ENCODE measurements at places on chromosomes 2 and 18.

- no peak for DNase-seq
Observed at GRCh38 chr2:200483729-200484198, 26.1 kb downstream of the KCTD18 start.

DNA sequence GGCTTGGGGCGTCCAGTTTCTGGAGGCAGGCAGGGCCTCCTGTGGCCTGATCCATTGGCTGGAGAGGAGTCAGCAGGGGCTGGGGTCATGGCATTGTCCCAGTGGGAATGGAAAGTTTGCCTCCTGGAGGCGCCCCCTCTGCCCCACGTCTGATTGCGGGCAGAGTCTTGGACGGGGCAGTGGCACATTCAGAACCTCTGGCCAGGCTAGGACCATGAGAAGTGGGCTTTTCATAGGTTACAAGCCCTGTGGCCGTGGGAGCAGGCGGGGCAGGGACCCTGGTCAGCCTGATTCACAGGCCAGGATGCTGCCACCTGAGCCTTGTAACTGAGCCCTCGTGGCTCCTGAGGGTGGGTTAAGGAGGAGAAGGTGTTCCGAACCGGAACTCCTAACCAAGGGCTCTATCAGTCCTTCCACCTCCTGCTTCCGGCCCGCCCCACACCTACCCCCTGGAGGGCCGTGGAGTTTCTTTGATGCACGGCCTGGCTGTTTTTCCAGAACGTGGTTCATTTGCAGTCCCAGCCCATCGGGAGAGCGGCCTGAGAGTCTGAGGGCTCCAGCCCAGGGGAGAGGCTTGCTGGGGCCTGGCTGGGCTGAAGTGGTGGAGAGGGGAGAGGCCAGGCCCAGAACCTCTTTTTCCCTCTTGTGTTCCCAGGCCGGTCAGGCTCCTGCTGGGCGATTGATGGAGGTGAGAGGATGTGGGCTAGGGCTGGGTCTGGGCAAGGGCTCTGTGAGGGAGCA is 43.9 kb upstream of the PLB1 start:
- DNase-seq = no peak

DNA sequence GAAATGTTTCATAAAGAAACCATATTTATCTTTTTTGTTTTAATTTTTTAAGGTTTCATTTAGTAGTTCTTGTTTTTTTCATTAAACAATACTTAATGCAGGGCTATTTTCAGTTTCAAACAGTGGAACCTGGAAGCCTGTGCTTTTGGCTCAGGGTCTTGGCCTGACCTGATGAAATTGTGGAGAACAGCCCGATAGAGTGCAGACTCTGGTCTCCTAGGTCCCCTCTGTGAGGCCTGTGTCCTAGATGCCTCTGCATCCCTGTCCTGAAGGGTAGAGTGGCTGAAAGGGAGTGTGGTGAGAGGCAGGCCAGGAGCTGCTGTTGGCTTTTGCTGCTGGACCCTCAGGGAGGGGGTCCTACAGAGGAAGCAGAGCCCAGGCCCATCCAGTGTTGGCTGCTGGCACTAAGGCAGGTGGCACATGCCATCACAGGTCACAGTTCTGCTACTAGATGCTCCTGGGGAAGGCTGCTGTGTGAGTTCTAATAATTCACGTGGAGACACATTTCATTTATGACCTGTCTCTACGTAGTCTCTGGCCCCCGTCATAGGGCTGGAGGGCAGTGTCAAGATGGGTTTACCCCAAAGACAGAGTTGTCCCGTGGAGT is 201.0 kb upstream of the COPS8 start:
- no peak for DNase-seq

DNA sequence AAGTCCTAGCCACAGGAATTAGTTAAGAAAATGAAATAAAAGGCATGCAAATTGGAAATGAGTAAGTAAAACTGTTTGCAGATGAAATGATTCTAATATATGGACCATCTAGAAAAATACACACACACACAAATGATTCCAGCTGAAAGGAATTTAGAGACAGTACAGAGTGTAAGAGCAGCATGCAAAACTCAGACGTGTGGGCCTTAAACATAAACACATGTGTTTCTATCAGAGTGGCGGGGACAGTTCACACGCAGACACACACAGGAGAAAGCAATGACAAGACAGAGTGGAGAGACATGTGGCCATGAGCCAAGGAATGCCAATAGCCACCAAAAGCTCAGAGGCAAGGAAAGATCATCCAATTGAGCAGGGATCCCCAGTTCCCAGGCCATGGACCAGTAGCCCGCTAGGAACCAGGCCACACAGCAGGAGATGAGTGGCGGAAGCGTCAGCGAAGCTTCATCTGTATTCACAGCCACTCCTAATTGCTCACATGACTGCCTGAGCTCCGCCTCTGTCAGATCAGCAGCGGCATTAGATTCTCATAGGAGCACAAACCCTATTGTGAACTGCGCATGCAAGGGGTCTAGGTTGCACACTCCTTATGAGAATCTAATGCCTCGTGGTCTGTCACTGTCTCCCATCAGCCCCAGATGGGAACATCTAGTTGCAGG is 155.4 kb downstream of the ARL4C start:
- no peak for DNase-seq

DNA sequence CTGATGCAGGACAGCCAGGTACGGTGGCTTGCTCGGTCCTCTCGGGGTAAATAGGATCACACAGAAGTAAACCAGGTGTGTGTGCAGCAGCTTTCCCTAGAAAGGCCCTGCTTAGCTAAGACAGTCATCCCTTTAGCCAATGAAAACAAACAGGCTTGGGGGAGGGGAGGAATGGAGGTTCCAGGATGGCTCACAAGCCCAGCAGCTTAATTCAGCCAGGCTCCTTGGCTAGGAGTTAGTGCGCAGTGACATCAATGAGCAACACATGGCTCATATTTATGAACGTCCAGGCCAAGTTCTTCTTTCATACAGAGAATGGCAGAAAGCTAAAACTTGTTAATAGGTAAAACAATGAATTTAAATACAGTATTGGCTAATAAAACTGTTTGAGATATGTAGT is 10.2 kb downstream of the IAH1 start:
- no peak for DNase-seq

- DNase-seq = no peak
Observed at GRCh38 chr18:4016391-4017049, 438.6 kb downstream of the DLGAP1 start.

DNA sequence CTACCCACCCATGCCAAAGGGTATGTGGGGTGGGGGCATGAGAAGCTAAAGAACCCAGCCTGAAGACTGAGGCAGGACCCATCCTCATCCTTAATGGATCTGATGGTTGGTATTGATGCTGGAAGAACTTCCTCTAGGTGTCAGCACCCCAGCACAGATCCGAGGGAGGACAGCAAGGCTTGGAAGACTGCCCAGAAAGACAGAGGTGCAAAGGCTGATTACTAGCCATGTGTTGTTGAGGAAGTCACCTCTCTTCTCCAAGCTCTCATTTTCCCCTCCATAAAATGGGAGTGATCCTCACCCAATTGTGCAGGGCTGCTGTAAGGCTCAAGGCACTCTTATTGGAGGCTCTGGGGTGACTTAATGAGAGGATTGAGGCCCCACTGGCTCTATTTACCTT is 256.5 kb downstream of the CELF4 start:
- DNase-seq = no peak

GRCh38 chr2:26801796-26802195 is 15.9 kb downstream of the CENPA start:
- DNase-seq = no peak

DNA sequence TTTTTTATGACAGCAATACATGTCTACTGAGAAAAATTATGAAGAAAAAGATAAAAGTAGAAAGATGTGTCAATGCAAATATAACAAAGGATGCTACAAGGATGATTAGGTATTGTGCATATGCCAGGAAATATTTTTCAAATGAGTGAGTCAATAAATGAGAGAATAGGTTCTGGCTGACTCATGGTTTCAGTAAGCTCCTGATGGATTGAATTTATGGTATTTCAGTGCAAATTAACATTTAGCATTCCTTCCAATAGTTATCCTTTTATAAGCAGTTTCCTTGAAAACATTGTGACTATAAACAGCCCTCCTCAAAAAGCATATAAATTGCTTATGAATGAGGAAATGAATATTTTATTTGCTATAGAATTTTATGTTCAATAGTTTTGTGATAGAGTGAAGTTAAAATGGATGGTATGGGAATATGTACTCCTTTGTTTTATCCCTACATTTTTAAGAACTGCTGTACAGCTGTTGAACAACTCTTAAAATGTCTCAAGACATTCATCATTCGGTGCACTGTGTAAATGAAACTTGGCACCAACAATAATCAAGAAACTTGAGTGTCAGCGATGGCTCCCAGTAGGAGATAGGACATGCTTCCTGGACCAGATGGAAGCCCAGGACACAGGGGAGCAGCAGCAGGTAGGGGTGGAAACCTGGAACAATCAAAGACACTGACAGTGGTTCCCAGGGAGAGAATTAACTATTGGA is 144.7 kb downstream of the PMAIP1 start:
- no peak for DNase-seq

- DNase-seq = no peak
Observed at GRCh38 chr2:6919901-6920742, 2.9 kb downstream of the RNF144A start.

DNA sequence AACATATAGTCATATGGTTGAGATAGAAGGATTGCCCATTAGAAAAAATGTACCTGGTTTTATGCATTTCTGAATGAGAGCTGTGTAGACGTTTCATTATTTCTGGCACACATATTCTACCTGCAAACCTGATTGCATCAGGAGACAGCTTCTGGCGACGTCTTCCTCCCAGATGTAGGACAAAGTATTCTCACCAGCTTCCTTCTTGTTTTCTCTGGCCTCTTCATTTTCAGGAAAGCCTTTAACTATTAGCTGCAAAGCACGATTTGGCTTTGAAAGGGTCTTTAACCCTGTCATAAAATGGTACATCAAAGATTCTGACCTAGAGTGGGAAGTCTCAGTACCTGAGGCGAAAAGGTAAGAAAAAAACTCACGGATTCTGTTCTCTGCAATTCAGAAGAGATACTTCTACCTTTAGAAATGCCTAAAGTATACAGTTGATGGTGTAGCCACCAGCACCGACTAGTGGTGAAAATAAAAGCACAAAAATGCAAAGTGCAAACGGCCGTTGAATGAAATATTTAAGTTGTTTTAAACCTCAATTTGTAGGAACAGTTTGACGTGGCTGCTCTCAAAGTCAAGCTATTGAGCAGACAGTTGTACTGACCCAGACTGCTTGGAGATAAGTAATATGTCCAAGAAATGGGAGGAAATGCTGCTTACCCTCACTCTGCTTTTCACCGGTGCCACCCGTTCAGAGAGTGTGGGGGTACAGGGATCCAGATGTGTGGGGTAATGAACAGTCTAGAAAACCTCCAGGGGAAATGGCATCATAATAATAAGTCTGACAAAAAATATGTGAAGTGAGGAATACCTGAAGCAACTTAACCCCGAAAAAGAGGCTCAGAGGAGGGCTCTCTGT is 20.2 kb downstream of the IL18RAP start:
- peak; percentile 53 for DNase-seq

- DNase-seq = peak; percentile 99
Observed at GRCh38 chr2:238864207-238865014, 16.5 kb downstream of the TWIST2 start.

DNA sequence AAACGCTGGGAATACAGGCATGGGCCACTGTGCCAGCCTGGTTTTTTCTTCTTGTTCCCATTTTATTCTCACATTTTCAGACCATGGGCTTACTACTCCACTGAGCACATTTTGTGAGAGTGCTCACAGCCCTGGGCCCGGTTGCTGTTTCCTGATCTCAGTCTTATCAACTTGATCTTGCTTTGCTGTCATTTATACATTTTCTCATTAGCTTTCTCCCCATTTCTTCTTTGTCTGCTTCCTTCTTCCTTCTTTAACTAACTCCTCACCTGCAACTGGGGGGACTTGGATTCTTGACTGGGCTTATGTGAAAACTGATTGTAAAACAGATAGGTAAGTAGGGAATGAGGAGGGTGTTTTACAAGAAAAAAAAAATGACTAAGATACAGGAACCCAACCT is 117.3 kb downstream of the PLB1 start:
- no peak for DNase-seq

GRCh38 chr2:235734688-235735231 is 240.9 kb downstream of the AGAP1 start:
- no peak for DNase-seq

- peak; percentile 87 for DNase-seq
Observed at GRCh38 chr2:164599954-164600589, 21.2 kb downstream of the GRB14 start.

DNA sequence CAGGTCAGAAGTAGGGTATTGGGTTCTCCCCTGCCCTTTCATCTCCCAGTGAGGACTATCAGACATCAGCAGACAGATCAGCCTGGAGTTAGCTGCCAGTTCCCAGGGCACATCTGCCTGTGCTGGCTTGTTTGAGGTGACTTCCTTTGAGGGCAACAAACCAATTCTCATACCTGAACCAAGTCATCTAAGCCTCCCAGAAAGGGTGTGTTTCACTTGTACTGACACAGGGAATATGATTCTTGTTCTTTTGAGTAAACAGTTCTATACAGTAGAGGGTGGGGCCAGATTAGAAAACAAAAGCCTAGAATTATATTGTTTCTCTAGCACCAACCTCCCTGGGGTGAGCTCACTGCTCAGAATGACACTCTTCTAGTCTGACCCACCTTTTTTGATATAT is 591.9 kb downstream of the SLC4A3 start:
- no peak for DNase-seq
